ENCODE measurements at places on chromosomes 6 and 20.

DNA sequence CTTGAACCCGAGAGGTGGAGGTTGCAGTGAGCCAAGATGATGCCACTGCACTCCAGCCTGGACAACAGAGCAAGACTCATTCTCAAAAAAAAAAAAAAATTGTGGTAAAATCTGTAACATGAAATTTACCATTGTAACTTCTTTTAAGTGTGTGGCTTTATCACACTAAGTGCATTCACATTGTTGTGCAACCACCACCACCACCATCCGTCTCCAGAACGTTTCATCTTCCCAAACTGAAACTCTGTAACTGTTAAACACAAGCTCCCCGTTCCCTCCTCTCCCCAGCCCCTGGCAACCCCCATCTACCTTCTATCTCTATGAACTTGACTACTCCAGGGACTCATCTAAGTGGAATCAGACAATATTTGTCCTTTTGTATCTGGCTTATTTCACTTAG, 29.7 kb downstream of the PDRG1 start:
- no peak for DNase-seq

DNA sequence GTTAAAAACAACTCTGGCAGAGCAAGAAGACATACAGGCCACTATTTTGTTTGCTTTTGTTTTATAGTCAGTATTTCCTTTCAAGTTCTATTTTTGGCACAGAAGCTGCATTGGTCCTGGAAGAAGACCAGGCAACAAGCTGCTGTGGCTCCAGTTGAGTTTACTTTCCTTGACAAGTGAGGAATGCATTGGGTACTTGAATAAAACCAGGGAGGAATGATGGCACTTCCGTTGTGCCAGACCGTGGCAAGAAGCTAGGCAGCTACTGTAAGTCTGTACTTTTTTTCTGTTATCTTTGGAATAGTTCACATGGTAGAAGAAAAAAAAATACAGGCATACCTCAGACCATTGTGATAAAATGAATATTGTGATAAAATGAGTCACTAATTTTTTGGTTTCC, 66.3 kb downstream of the NCOA3 start:
- no peak for DNase-seq

GRCh38 chr20:53301869-53302268, 291.8 kb downstream of the ZNF217 start:
- no peak for DNase-seq

- no peak for DNase-seq
Observed at GRCh38 chr6:34350137-34350933, 42.1 kb downstream of the NUDT3 start.

- DNase-seq, result no peak
Observed at GRCh38 chr6:136640132-136640915, 90.1 kb upstream of the MAP7 start.

GRCh38 chr6:71489736-71490135, 201.1 kb downstream of the OGFRL1 start:
- DNase-seq, result no peak

DNA sequence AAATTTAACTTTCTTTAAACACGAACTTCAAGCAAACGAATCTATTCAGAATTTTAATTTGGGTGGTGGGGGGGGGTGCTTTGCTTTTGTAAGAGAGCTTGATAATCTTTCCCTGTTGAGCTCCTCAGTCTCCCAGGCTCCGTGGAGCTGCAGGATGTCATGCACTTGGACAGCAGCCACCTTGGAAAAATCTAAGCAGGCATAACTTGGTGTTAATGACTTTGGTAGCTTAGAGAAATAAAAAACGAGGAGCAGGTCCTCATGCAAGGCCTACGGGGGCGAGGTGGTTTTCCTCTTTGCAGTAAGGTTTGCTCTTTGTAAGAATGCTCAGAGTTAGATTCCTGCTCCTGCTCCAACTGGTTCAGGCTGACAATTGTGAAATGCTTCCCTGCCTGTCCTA, 102.3 kb downstream of the EDN1 start:
- DNase-seq, result no peak

DNA sequence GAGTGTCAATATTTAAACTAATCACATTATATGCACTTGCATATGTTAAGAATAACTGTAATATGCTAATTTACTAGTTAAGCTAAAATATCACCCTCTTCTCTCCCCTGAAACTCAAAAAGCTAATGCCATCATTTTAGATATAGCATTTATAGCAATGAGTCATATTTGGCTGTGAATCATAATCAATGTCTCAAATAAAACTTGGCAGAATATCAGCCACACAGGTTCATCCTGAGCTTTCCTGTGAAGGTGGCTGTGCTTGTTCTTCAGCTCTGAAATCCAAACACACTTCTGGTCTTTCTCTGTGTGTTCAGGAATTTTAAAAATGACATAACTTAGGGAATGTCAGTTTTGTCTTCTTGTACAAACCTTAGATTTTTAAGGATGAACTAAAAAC, 12.8 kb upstream of the PNRC1 start:
- no peak for DNase-seq

GRCh38 chr6:134480593-134480992, 162.7 kb upstream of the SGK1 start:
- no peak for DNase-seq

DNA sequence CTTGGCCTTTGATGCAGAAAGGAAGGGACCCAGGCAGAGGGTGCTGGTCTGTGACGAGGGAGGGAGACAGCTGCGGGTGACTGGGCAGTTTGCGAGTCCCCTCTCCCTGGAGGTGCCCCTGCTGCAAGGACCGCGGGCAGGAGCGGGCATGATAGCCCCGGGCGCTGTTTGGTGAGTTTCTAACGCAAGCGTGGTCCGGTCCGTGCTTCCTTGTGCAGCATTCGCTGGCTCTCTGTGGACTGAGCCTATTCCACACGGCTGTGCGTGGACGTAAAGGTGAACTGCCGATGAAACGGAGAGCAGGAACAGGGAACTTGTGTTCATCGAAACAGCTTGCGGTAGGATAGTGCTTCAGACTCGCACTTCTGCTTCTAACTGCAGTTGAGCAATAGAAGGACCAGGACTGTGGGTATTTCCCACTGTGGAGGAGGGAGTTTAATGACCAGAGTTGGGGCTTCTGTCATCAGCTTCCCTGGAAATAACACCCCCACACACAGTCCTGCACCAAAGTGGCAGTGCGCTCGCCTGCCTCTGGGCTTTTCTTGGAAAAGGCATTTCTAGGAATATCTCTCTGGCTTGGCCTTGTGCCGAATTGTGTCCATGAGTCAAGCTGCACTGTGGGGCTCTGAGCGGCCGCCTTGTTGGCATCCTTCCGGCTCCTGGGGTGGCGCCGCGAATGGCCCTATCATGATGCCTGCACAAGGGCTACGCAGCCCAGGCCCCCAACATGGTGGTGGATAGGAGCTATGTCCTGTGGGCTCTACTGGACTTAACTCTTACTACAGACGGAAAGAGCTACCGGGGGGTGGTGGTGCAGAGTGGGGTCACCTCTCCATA, 48.9 kb downstream of the DUSP22 start:
- no peak for DNase-seq

- no peak for DNase-seq
Observed at GRCh38 chr6:4348462-4349112, 213.2 kb upstream of the ECI2 start.

- DNase-seq, result no peak
Observed at GRCh38 chr6:155075930-155076695, 81.0 kb downstream of the TIAM2 start.

DNA sequence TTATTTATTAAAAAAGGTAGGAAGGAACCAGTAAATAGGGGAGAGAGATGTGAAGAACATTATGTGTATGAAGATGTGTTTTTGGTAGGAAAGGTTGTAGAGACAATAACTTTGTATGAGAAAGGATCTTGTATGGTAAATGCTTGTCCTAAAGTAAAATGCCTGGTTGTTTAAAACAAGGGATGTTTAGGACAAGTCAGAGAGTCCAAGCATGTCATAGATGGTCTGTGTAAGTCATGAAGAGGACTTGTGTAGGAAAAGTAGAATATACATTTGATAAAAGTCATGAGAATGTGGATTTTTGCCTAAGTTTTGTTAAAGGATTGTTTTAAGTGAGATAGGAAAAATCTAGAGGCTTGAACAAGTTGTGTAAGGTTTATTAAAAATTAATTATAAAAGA, 325.1 kb downstream of the CDH26 start:
- no peak for DNase-seq

- DNase-seq, result no peak
Observed at GRCh38 chr6:101578306-101578705, 184.8 kb downstream of the GRIK2 start.

- DNase-seq, result no peak
Observed at GRCh38 chr6:18016698-18017097, 29.3 kb upstream of the KIF13A start.

- no peak for DNase-seq
Observed at GRCh38 chr6:133788556-133788955, 100.4 kb upstream of the TCF21 start.

GRCh38 chr20:16566080-16566479, 7.2 kb downstream of the KIF16B start:
- no peak for DNase-seq

GRCh38 chr6:69848552-69848951, 17.8 kb upstream of the COL19A1 start:
- DNase-seq, result no peak

DNA sequence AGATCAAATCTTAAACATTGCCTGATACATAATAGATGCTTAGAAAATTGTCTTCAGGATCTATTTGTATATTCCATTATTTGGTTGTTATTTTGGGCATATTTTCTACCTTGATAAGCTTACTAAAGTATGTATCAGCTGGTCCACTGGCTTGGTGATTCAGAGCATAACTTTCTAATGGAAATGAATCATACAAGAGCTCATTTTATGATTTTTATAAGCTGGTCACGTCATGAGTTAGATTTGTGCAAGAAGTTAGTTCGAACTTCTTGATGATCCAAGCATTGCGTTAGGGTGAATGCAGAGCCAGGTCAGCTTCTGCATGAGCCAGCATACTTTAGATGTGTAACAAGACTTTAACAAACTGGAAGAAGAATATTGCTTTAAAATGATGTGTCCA, 144.5 kb upstream of the FLRT3 start:
- DNase-seq, result no peak

DNA sequence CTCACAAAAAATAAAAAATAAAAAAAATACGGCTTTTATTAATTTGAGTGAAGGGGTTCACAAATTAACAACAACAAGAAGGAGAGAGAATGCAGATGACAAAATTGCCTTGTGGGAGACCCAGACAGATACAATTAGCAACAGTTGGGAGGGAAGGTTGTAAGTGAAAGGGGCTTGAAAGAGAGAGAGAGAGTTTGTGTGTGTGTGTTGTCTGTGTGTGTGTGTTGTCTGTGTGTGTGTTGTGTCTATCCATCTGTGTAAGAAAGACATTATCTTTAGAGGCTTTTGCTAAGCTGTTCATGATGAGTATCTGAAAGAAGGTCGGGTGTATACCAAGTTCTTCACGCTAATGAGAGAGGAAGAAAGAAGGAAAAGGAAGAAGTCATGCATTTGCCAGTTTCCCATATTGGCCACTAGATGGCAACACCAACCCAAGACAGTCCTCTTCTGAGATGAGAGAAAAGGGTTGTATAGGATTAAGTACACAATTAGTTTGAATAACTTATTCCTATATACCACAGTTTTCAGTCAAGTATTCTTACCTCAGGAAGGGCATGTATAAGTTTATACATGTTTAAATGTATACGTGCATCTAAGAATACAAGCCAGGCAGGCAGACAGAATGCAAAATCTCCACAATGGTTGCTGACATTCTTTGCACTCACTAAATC, 63.7 kb upstream of the CD2AP start:
- DNase-seq, result no peak

DNA sequence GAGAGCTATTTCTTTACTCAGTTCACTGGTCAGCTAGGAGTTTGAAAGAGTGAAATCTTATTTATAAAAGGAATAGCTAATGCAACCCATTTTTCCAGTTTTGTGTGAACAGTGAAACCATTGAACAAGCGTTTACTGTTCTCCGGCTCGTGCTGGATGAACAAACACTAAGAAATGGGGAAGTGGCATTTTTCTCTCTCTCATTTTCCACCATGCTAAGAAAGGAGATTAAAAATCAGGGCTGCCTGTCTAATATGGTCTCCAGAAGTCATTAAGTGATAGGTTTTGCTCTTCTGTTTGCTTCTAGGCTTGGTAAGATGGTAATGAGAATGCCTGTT, 774 bp upstream of the SFT2D1 start:
- DNase-seq, result no peak

DNA sequence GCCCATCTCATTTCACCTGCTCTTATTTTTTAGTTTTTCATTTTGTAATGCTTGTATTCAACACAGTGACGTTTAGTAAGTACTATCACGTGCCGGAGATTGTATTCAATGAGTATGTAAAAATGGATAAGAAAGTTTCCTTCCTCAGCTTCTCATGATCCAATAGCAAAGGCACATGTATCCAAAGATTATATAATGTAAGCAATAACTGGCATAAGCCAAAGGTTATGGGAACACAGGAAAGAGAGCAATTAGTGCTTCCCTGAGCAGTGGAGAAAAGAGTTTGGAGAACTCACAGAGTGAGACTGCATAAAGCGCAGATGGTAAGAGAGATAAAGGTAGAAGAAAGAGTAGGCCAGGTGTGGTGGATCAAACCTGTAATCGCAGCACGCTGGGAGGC, 21.8 kb upstream of the LTV1 start:
- no peak for DNase-seq

GRCh38 chr6:147040121-147040910, 163.9 kb upstream of the STXBP5 start:
- DNase-seq, result no peak

DNA sequence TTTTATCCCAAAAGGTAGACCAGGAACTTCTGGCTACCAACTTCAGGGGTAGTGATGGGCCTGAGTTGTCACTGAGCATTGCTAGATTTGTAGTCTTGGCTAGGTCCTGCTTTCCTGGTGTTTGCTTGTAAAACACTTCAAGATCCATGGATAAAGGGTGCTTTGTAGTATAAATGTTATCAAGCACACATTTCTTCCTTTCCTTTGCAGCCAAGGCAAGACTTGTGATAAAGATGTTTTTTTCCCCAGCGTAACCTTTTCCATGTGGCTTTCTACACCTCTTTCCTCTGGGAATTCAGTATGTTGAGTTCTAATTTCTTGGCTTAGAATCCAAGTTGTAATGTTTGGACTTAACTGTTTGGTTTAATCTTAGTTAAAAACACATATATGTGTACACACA, 122.8 kb upstream of the CLDN20 start:
- no peak for DNase-seq

GRCh38 chr20:3461211-3461771, 9.5 kb upstream of the ATRN start:
- DNase-seq, result no peak

GRCh38 chr6:130968476-130968875, 94.6 kb downstream of the EPB41L2 start:
- DNase-seq, result no peak

GRCh38 chr6:17831135-17831534, 124.4 kb upstream of the NUP153 start:
- DNase-seq, result no peak

- no peak for DNase-seq
Observed at GRCh38 chr20:35091816-35092523, 637 bp downstream of the TRPC4AP start.

- DNase-seq, result no peak
Observed at GRCh38 chr20:37298190-37298939, 8.9 kb downstream of the MANBAL start.

- DNase-seq, result peak; percentile 41
Observed at GRCh38 chr20:35490736-35491181, 35.4 kb downstream of the CEP250 start.
